Hematopoietic multipotent progenitor cell treated with erythropoietin and hydrocortisone succinate and interleukin-3 and kit ligand, for 4 days (in vitro differentiated cells): ENCODE measurements at places on chromosomes 6 and 20.
A peak's percentile ranks its signal among the peaks of the same experiment; 100 is the strongest.

- DNase-seq, result peak; percentile 62
Observed at GRCh38 chr20:45792317-45793118, 764 bp downstream of the DNTTIP1 start.

DNA sequence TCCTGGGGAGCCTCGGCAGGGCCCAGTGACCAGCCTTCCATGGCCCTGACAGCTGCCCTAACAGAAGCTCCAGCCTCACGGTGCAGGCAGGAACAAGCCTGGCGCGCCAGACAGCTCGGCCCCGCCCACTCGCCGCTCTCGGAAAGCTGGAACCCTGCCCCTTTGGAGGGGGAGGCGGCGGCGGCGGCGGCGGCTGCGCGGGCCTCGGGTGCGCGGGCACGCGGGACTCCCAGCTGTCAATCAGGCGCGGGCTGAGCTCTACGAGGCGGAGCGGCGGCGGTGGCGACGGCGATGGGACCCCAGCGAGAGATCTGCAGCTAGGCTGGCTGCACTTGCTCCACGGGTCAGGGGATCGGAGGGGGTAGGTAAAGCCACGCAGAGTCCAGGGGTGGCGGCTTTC, at the start of gene NRSN1:
TSS of gene NRSN1 (plus strand) at position 236 of the 400 bp plus-strand sequence. CDS start 8,113 bp downstream, outside the sequence.
- DNase-seq, result peak; percentile 38

DNA sequence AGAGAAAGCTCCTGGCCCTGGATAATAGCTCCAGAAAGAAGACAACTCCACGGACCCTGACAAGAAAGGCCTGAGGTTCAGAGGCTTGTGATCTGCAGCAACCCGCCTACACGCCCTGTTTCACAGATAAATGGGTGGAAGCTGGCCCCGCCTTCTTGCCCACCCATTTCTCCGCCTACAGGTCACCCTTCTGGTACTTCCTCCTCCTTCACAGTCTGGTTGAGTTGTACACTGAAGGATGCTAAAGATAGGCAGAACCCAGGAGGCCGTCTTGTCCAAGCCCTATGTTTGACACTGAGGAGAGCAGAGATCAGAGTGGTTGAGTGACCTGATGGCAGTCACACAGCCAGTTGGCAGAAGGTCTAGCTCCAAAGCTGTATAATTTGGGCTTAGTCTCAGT, 34.2 kb upstream of the MDGA1 start:
- peak; percentile 84 for DNase-seq

DNA sequence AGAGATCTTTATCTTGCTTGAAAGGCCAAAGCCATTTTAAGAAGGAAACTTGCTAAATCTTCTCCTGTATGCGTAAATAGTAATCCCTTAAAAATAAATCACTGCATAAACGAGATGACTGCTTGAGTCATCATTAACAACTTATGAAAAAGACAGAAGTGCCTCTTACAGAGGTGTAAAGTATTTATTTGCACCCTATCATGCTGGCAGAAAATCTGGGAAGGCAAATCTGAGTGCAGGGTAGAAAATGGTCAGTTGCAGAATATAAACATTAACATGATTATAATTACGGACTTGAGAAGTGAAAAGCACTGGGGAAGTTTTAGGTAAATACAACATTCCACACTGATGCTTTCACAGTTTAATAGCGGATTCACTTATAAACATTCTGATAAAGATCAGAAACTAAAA, 67.5 kb upstream of the FBXO30 start:
- no peak for DNase-seq
